ENCODE measurements at places on chromosomes 2 and 18. TPM values are rescaled to one million over a fixed set of nuclear protein-coding genes. Genes with fewer than 3 reads are reported as not detected.
A peak's percentile ranks its signal among the peaks of the same experiment; 100 is the strongest.

GRCh38 chr2:42961961-42962360 is 169.6 kb upstream of the HAAO start:
- DNase-seq: no peak

CNOT9 gene
- polyA plus RNA-seq: 63.7 TPM

LRRC30 gene
- not detected for polyA plus RNA-seq

DNA sequence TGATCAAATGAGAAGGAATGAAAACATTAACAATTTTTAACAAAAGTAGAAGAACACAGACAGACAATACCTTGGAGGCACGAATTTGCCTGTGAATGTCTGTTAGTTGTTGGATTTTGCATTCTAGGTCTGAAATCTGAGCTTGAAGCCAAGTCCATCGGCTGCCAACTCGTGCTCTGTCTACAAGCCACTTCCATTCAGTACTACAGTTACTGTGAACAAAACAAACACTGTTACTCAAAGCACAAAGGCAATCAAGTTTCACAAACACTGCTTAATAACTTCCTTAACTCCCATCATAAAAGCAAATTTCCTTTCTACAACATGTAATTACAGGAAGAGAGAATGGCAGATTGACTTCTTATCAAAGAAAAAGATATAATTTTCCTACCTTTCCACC is 42.2 kb downstream of the KANSL1L start:
- no peak for DNase-seq

CYS1 gene
- polyA plus RNA-seq: 2.5 TPM

DNA sequence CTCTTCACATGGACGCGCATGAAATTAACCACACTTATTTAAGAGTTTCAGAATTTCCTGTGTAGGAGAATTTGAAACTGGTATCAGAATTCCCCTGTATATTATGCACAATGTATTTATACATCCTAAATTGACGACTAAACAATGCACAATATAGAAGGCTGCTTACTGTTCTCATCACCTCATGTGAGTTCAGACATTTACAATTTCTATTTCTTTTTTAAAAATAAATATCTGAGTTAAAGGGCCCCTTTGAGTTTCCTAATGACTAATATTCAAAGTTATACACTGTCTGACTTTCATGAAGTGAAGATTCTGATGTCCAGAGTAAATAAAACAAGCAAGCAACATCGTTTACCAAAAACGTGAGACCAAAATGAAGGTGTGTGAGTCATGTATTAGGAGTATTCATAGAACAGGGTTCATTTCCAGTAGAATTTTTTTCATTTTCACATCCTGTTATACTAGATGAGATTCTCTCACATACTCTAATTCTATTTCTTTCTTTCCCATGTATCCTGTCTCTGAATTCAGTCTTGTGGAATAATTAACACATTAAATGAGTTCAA is 406.2 kb downstream of the NUP35 start:
- no peak for DNase-seq

- DNase-seq: peak; percentile 83
Observed at GRCh38 chr18:12282442-12283039, 25.5 kb upstream of the TUBB6 start.

DNA sequence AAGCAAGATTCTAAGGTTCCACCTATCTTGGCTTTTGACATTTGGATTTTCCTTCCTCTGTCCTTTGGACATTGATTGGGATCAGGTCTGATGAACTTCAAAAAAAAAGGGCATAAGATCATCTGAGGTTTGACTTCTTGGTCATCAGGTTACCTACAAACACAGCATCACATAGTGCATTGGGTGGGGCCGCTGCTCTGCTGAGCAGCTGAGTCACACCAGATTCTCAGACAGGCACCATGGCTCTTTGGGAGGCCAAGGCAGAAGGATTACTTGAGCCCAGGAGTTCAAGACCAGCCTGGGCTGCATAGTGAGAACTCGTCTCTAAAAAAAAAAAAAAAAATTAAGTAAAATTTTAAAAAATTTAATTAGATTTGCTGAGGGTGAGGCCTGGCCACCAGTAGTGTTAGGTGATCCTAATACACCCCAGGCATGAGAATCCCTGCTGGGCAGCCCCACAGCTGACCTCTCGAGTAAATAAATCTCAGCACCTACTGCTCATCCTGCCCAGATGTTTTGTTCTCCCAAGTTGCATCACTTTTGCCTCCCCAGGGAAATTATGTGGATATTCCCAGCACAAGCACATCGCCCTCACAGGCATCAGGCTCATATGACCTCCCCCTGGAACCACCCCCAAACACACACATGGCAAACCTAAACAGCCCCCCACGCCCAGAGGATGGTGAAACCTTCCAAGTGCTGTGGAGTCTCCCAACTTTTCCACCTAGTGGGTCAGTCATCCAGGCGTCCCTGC is 5.3 kb downstream of the MLPH start:
- DNase-seq: no peak
